Hepatocyte (in vitro differentiated cells): ENCODE measurements at places on chromosomes 5 and 9.
A peak's percentile ranks its signal among the peaks of the same experiment; 100 is the strongest.

- H3K4me1 ChIP-seq: peaks cover 5% of the 10 kb centered on the region
- H3K36me3 ChIP-seq: no peaks in the 10 kb centered on the region
- DNase-seq: no peak
- H3K27ac ChIP-seq: no peak overlapping the region
- H3K4me3 ChIP-seq: no peak overlapping the region
These were observed 19.3 kb downstream of the KCNIP1 start for GRCh38 chr5:170523142-170523551.

DNA sequence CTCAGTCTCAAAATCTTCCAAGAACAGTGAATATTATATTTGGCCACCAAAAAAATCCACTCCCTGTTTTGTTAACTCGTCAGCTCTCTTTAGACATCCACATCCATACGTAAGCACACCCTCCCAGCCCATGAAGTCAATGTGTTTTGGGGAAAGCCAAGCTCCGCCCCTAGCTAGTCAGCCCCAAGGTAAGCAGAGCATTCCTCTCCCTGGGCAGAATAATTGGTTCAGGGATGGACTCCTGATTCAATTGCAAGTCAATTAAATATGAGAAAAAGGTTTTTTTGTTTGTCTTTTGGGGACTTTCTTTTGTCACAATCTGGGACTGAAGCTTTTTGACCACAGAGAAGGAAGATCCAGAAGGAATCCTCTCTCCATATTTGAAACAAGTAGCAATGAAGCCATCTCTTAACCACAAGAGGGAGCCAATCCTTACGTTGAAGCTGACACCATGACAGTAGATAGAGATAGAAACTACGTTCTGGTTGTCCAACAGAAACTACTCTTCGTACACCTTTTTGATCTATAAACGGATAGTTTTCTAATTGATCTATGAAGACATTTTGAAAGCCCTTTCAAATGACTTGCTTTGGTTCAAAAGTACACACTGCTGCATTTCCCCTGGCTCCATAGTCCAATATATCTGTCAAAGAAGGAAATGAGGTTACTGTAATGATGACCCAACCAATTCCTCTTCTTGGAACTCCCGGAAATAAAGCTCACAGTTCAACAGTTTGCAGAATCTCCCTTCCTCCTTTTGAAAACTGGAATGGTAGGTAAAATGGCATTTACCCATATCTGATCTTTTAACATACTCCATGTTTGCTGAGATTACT is 166.4 kb downstream of the TLE1 start:
- no peaks in the 10 kb centered on the region for H3K36me3 ChIP-seq
- peak overlapping the region; percentile 15 for H3K27ac ChIP-seq
- H3K4me1 ChIP-seq: no peaks in the 10 kb centered on the region
- H3K27me3 ChIP-seq: no peaks in the 10 kb centered on the region

DNA sequence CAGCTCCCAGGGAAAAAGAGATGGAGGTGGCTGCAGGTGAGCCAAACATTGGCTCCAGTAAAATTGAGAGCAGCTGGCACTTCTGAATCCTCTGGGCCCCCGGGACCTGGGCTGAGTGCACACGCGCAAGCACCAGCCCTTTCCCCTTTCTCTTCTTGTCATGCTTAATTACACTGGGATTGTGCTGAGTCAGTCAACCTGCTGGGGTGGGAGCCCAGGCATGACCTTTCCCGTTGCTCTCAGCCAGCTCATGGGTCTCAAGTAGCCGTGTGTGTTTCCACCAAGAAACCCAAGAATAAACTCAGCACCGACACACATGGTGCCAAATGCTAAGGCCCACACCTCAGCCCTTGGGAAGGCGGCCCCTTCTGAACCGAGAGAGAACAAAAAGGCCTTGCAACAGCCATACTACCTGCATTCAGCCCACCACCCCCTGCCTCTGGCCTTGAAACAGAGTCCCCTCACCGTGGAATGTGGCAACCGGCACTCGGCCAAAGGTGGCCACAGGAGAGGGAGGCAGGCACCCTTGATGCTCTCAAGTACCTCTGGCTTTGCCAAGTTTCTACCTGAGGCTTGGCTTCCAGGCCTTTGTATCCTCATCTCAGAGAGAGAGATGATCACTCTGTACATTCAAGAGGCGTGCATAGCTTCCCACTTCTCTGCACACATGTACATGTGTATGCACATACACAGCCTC is 28.1 kb downstream of the SLIT3 start:
- DNase-seq: no peak
- H3K27ac ChIP-seq: peak overlapping the region; percentile 58
- no peak overlapping the region for H3K4me3 ChIP-seq
- H3K27me3 ChIP-seq: no peaks in the 10 kb centered on the region
- peaks cover 32% of the 10 kb centered on the region for H3K4me1 ChIP-seq
- no peaks in the 10 kb centered on the region for H3K36me3 ChIP-seq

DNA sequence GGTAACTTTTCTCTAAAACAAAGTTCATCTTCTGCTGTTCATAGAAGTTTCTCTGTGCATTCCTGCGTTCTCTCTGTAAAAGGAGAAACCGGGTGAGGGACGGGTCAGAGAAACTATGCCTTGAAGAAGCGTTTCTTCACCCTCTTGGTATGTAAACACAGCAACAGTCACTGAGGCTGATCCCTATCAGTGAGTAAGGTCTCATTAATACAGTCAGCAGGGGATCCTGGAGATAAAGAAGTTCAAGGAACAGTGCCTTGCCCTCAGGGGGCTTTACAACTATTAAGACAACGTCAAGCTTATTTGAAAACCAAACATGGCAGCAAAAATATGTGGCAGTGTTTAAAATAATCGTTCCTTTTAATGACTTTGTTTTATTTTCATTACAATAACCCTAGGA is 202.9 kb upstream of the IL12B start:
- no peaks in the 10 kb centered on the region for H3K36me3 ChIP-seq
- H3K4me1 ChIP-seq: no peaks in the 10 kb centered on the region
- H3K27me3 ChIP-seq: no peaks in the 10 kb centered on the region

DNA sequence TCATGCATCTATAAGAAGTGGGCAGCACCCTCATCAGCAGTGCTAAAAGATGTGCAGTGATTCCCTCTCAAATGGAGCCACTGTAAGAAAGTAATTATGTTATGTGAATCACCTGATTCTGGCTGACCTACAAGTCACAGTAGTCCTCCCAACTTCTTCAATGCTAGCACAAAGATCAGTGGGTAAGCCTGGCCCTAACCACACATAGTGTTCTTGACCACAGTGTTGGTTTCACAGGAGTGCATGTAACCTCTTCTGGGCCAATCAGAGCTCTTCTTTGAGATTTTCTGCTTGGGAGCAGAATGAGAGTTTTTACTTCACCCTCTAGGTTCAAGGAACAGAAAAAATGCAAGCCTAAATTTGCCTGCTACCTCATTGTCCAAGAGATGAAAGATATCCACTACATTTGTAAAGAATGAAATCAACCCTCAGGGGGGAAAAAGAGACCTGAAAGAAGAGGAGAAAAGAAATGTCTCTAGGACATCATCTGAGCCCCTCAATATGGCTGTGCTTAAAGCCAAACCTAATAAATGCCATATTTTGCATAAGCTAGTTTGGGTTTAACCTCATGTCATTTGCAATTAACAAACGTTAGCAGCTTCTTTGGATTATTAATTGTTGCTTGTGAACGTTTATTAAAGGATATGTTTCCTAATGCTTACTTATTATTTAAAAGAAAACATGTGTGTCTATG is 65.3 kb upstream of the ADRB2 start:
- H3K4me1 ChIP-seq: no peaks in the 10 kb centered on the region
- no peaks in the 10 kb centered on the region for H3K36me3 ChIP-seq
- no peak overlapping the region for H3K27ac ChIP-seq
- H3K27me3 ChIP-seq: peaks cover 8% of the 10 kb centered on the region
- no peak for DNase-seq

- H3K27ac ChIP-seq: no peak overlapping the region
- H3K27me3 ChIP-seq: peaks cover 4% of the 10 kb centered on the region
- no peaks in the 10 kb centered on the region for H3K36me3 ChIP-seq
- no peak for DNase-seq
- no peaks in the 10 kb centered on the region for H3K4me1 ChIP-seq
These were observed 10.0 kb downstream of the NTRK2 start for GRCh38 chr9:84679571-84679970.

GRCh38 chr9:91720751-91721705 is 229.0 kb downstream of the ROR2 start:
- H3K36me3 ChIP-seq: no peaks in the 10 kb centered on the region
- no peaks in the 10 kb centered on the region for H3K27me3 ChIP-seq
- no peak for DNase-seq
- H3K4me3 ChIP-seq: no peak overlapping the region
- H3K27ac ChIP-seq: no peak overlapping the region
